ENCODE measurements at places on chromosomes 3 and 15. TPM values are rescaled to one million over a fixed set of nuclear protein-coding genes. Genes with fewer than 3 reads are reported as not detected.

- DNase-seq = no peak
Observed at GRCh38 chr3:6860149-6860953, 564 bp upstream of the GRM7 start.

- DNase-seq = no peak
Observed at GRCh38 chr3:132229641-132230040, 87.6 kb upstream of the ACP3 start.

DNA sequence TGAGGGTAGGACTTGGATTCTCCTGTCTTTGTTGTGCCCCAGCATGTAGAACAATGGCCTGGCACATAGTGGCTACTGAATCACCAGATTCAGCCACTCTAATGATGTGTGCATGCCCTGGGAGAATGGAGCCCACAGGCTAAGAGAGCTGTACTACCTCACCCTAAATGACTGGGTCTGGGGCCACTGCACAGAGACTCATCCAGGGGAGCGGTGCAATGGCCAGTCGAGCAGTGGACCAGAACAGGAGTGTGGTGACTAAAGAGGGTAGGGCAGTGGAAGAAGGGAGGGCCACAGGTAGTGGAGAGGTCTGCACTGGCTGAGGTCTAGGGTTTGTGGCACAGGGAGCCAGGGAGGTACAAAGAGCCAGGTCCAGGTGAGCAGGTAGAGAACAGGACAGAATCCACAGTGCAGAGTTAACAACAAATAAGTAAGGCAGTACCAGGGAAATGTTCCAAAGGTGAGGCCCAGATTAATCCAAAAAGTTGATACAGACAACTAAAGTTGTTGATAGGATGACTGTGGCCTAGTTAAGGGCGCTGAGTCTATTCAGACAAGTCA lies 142.7 kb upstream of the ATP11B start:
- DNase-seq = no peak

DNA sequence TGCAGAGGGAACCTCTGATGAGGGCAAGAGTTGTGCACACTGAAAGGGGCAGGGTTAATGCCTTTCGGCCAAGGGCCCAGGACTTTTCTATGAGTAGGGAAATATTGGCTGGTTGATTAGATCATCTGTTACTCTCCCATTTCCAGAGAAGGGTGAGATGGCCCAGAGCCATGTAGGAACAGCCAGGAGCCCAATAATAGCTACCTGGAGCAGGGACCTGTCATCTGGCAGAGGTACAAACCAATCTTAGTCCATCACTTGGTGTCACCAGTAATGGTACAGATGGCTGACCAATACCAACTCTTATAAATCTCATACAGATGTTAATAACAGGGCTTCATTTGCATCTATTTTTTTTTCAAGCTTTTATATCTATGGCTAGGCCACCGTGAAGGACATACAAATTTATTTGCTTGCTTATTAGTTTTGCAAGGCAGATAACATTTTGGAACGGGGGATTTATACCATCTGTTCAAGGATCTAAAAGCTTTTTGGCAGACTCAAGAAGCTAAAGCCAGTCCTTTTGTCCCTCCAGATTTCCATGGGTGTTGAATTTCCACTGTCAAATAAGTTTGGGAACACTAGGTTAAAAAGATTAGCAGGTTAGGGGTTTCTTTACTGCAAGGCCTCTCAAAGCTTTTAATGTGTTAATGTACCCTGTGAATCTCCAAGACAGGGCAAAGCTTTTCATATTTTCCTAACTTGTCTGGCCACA lies 79.3 kb downstream of the TNIK start:
- DNase-seq = no peak

GRCh38 chr15:57542505-57542817 lies 49.2 kb upstream of the MYZAP start:
- no peak for DNase-seq

DNA sequence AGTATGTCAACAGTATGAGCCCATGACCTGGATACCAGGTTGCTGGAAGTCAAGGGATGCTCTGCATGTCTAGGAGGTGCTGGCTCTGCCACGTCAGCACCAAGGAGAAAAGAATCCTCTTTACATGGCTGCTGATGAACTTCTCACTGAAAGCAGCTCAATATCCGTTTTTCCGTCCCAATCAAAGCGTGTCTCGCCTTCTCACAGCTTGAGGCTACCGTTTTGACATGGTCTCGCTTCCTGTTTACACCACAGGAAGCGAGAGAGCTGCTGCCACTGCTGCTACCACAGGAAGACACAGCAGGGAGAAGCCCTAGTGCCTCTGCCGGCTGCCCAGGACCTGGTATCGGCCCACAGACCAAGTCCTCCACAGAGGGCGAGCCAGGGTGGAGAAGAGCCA lies 27.3 kb downstream of the STARD5 start:
- DNase-seq = no peak

- DNase-seq = peak; percentile 66
Observed at GRCh38 chr15:63288778-63289378, 11.5 kb downstream of the APH1B start.

DNA sequence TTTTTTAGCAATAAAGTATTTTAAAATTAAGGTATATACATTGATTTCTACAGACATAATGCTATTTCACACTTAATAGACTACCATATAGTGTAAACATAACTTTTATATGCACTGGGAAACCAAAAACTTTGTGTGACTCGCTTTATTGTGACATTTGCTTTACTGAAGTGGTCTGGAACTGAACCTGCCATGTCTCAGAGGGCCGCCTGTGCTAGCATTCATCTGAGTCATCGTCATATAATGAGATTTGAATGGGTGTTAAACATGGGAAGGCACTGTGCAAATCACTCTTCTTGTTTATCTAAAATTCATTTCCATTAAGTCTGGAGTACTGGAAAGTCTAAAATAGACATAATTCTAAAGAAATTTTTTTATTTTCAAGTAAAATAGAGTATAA lies 12.9 kb downstream of the EIF2AK4 start:
- peak; percentile 69 for DNase-seq

DNA sequence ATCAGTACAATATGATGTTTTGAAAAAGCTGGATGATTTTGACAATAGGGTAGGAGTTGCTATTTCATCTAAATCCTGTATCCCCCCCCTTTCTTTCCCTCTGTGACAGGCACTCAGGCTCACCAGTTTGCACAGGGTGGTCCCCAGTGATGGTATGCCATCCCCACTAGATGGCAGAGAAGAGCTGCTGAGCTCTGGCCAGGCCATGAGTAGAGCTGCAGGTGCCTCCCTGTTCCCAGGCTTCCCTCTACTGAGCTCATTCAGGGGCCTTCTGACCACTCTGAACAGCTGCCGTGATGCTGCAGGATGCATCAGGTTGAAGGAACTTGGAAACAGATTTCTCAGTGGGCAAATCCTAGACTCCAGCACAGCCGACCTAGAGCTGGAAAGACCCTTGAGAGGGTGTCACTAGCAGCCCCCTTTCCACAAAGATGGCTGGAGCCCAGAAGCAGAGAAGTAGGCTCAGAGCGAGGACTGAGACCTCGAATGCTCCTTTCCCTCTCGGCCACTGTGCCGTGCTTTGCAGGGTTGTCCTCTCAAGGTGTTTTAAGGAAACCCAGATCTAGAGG lies 45.1 kb downstream of the EFCAB12 start:
- peak; percentile 79 for DNase-seq

DNA sequence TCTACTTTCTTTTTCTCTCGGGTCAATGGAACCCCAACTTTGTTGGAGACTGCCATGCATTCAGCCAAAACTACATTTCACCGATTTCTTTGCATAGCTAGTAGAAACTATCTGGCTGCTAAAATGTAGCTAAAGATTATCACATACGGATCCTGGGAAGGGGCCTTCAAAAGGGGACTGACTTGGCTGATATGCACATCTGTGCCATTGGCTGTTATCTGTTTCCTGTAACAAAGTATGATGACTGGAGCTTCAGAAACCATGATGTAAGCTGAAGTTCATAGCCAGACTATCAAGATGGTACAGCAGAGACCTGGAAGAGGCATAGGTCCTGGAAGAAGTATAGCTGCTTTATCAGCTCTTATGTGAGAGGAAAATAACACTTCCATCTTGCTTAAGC lies 179.1 kb downstream of the NSUN3 start:
- DNase-seq = no peak

- no peak for DNase-seq
Observed at GRCh38 chr3:96869316-96869715, 54.9 kb downstream of the EPHA6 start.

- no peak for DNase-seq
Observed at GRCh38 chr3:79928687-79929408, 161.1 kb upstream of the ROBO1 start.

DNA sequence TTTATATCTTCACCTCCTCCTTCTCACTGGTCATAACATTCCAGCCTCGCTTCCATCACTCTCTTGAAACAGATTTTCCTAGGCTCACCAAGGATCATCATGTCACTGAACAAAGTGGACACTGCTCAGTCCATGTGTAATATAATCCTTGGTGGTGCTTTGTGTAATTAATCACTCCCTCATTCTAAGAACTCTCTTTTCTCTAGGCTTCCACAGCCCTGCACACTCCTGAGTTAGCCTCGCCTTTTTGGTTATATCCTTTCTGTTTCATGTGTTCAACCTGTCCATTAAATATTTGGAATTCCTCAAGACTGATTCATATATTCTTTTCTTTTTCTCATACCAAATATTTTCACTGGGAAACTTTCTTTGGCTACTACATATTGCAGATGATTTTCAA lies 440.8 kb downstream of the PYDC2 start:
- peak; percentile 4 for DNase-seq

The CELF6 gene
- 0.46 TPM for total RNA-seq

The ZNF660 gene
- 2.9 TPM for total RNA-seq

The PSMD6 gene
- total RNA-seq = 104 TPM

The TTC21A gene
- total RNA-seq = 1.5 TPM

The GLDN gene
- total RNA-seq = not detected

The SLC28A2 gene
- total RNA-seq = not detected

The SPRED1 gene
- 46.1 TPM for total RNA-seq

The KLHL40 gene
- not detected for total RNA-seq

The ZBED2 gene
- not detected for total RNA-seq

The ZNF717 gene
- total RNA-seq = 12.6 TPM

Data from LHCN-M2 (cell line).